ENCODE measurements at places on chromosomes 3 and 15. TPM values are rescaled to one million over a fixed set of nuclear protein-coding genes. Genes with fewer than 3 reads are reported as not detected.
A peak's percentile ranks its signal among the peaks of the same experiment; 100 is the strongest.

- no peak for DNase-seq
Observed at GRCh38 chr15:100464256-100464655, 64.5 kb downstream of the CERS3 start.

- DNase-seq: no peak
Observed at GRCh38 chr15:63362196-63362595, 19.4 kb downstream of the CA12 start.

GRCh38 chr15:61064651-61065050 is 164.5 kb downstream of the RORA start:
- peak; percentile 14 for DNase-seq

SLC24A5 gene
- polyA plus RNA-seq: not detected

ROBO2 gene
- polyA plus RNA-seq: not detected

ZPLD1 gene
- polyA plus RNA-seq: not detected

LIPC gene
- not detected for polyA plus RNA-seq

ZIC4 gene
- polyA plus RNA-seq: not detected

PATL2 gene
- polyA plus RNA-seq: 0.18 TPM
